Breast epithelium (tissue), 4 donors: ENCODE measurements at places on chromosomes 2 and 18.

GRCh38 chr2:82656420-82656819, 1802.7 kb downstream of the SUCLG1 start:
- no peak for DNase-seq

- no peak for DNase-seq
These were observed 62.8 kb downstream of the THSD7B start for GRCh38 chr2:136828162-136828561.

- no peak for DNase-seq
These were observed 41.9 kb downstream of the EVA1A start for GRCh38 chr2:75518638-75519465.

DNA sequence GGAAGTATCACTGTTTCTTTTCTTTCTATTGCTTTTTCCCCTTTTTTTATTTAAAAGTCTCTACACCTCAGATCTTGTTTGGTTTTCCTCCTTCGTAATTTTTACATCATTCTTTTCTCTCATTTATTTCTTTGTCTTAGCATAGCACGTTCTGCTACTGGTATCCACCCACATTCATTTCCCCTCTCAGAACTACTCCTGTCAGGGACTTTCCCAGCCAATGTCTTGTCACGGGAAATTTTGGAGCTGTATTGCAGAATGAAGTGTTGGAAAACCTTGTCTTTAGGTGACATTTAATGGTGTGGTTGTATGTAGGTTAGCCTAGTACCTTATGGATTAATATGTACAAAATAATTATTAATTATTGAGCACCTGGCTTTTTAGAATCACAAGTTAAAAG, 34.0 kb downstream of the TTLL4 start:
- no peak for DNase-seq

DNA sequence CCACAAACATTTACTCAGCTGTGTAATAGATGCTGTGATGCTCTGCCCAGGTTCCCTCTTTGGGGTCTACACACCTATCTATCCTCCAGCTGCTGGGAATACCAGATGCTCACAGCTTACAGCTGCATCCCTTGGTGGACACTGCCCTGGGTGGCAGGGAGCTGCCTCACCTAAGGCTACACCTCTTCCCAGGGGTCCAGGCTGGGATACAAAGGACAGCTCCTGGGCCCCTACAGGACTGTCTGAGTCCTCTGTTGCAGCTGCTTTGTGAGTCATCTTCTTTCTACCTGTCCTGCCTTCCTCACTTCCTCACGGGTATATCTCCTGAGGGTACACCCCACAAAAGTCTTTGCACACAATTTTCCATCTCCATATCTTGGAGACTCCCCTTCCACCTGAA, 27.6 kb downstream of the THNSL2 start:
- DNase-seq: no peak

- DNase-seq: no peak
These were observed 56.8 kb downstream of the ATF2 start for GRCh38 chr2:175111200-175111657.

- DNase-seq: no peak
These were observed 865 bp downstream of the GALR1 start for GRCh38 chr18:77250501-77250925.

DNA sequence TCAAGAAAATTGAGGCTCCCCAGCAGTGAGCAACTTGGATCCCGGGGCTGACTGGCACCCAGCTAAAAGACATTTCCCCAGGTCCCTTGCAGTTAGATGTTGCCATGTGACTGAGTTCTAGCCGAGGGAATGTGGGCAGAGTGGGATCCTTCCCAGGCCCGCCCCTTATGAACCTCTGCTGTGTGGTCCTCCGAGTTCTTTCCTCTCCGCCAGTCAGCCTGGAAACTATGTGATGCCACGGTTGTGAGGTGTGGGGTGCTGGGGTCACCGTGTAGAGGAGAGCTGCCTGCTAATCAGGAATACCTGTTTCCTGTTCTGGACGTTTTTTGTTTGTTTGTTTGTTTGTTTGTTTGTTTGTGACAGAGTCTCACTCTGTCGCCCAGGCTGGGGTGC, 45.5 kb downstream of the TMEM37 start:
- DNase-seq: no peak

GRCh38 chr2:53787614-53788289, 908 bp downstream of the ERLEC1 start:
- no peak for DNase-seq

DNA sequence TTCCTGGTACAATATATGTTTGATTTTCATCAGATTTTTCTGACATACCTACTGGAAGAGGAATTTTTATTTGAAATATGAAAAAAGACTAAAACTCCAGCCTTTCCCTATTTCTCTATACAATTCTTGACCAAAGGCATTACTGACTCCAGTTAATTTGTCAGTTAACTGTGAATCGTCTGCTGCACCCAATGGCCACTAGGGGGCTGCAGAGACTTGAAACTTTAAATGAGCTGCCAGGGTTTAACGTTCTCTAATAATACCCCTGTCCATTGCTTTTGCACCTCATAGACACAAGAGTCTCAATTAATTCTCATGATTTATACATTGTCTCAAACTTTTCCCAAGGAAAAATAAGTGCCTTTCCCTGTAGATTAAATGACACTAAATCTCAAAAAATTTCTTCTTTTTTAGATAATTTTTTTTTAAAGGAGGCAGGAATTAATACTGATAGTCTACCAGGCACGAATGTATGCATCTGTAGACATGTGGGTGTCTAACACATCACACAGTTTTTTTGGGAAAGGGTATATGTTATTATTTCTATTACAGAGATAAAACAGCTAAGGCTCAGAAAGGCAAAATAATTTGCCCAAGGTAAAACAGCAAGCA, 1.8 kb upstream of the ALK start:
- DNase-seq: peak; percentile 34

DNA sequence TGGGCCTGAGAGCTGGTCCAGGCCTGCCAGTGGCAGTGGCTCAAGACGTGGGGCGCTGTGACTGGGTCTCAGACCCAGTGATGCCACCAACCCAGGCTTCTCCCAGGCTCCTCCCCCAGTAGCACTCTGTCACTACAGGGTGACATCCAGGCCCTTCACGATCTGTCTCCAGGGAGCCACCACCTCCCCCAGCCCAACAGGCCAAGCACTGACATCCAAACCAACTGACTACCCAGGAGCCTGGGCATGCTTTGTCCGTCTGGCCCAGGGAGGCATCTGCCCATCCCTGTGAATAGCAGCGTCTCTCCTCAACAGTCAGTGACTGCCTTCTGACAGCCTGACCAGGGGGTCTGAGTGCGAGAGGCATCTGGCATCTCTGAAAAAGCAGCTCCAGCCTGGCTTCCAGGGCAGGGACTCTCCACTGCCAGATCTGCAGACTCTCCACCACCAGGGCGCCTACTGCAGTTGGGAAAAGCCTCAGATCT, 13.0 kb downstream of the TEX44 start:
- no peak for DNase-seq

DNA sequence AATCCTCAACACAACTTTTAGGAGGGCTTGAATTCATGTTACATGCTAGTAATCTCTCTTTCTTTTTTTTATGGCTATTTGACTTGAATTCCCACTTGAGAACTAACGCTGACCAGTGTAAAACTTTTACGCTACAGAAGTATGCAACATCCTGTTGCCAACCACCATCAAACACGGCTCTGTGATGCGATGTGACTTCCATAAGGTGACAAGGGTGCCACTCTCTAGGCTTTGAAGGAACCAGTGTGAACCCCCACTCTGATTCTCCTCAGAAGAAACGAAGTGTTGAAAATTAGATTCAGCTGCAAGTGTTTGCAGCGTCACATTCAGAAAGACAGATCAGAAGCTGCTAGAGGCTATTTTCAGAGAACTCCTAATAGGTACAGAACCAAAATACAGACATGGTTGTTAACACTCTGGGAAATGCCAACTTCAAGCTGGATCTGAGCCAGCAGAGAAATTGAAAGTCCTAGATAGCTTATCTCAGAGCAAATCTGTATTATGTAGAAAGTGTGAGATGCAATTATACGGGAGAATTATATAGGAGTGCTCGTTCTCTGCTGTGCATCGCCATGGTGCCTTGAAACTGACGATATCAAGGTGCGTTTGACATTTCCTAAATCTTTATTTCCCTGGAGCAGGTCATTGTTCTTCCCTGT, 271.2 kb downstream of the LPIN1 start:
- DNase-seq: no peak

- DNase-seq: no peak
These were observed 74.3 kb upstream of the ST3GAL5 start for GRCh38 chr2:85963068-85963467.

GRCh38 chr18:75679331-75679730, 251.8 kb upstream of the SMIM21 start:
- no peak for DNase-seq

- DNase-seq: no peak
These were observed 71.7 kb downstream of the IL1R2 start for GRCh38 chr2:102063487-102063911.

- DNase-seq: no peak
These were observed 207.9 kb downstream of the ARL4C start for GRCh38 chr2:234288974-234289455.
